NCI-H510A (cell line): ENCODE measurements at places on chromosomes 5 and 9.

- DNase-seq = no peak
Measured at GRCh38 chr5:110460837-110461236, 265.6 kb downstream of the TMEM232 start.

GRCh38 chr5:141496038-141496437, 7.2 kb downstream of the PCDHGC5 start:
- no peak for DNase-seq

DNA sequence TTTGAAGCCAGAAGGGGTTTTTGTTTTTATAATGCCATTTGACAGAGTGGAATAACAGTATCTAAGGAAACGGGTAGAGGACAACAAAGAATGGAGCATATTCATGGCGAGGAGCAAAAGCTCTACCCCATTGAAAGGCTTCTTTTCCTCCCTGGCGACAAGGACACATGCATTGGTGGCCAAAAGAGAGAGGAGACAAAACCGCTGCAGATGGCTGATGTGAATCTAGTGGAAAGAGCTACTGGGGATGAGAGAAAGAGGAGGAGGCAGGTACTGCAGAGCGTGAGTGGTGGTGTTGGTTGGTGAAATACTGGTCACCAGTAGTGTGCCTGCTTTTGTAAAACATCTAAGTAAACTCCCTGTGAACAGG, 491 bp downstream of the APC start:
- DNase-seq = no peak

- DNase-seq = no peak
Measured at GRCh38 chr9:35453786-35454185, 36.1 kb upstream of the RUSC2 start.

DNA sequence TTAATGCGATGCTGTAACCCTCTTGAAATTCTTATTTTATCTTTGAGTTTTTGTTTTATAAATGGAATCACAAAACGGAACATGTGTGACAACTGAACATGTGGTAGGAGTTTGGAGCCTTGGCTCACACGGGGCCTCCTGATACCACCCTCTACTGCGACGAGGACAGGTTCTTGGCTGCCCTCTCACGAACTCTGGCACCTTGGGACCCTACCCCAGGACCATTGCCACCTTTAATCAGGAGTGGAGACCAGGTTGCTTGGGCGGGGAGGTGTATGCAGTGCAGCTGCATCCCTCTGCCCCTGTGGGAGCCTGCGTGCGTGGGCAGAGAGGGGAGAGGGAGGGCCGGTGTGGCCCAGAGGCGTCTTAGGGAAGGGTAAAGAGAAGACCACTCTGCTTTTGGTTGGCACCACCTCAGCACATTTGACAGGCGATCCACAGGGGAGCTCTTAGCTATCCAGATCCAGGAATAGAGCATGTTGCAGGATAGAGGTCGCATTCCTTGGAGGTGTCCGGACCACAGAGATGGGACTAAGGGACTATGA, 753.9 kb upstream of the PTPRD start:
- DNase-seq = no peak

- DNase-seq = peak; percentile 73
Measured at GRCh38 chr9:113463418-113464285, at the start of gene RGS3. Gene RGS3, plus strand, starts transcription at chr9:113463727. Its CDS starts 76 bp downstream, at chr9:113463803.

DNA sequence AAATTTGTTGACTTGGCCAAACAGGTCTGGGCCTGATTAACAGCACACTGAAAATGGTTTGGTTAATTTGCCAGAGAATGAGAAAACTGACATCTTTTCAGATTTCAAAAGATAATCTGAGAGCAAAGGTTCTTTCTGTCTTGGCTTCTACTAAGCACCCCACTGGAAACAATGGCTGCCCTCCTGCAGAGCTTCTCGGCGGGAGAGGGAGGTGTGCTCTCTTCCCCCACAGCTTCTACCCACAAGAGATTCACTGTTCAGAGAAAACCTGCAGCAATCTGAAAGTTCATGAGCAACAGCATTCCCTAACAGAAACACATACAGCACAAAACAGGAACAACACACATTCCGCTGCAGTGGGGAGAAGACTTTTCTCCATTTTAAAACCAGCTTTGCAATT, 3.0 kb downstream of the DNAH5 start:
- no peak for DNase-seq
